Natural killer cell (primary cell): ENCODE measurements at places on chromosomes 11 and 22. TPM values are rescaled to one million over a fixed set of nuclear protein-coding genes. Genes with fewer than 3 reads are reported as not detected.

The BIRC3 gene
- total RNA-seq: 20.1 TPM

The ASCC2 gene
- 128 TPM for total RNA-seq

The PATE1 gene
- not detected for total RNA-seq

DNA sequence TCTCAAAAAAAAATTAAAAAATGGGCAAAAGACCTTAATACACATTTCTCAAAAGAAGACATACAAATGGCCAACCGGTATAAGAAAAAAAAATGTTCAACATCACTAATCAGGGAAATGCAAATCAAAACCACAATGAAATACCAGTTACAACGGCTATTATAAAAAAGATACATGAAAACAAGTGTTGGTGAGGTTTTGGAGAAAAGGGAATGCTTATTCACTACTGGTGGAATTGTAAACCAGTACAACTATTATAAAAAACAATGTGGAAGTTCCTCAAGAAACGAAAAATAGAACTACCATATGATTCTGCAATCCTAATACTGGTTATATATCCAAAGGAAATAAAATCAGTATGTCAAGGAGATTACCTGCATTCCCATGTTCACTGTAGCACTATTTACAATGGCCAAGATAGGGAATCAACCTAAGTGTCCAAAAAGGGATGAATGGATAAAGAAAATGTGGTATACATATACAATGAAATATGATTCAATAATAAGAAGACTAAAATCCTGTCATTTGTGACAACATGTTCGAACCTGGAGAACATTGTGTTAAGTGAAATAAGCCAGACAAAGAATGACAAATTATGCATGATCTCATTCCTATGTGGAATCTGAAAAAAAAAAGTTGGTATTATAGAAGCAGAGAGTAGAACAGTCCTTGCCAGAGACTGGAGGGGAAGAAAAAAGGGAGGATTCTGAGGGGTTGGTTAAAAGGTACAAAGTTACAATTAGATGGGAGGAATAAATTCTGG is 256.9 kb upstream of the PITPNB start:
- no peak for DNase-seq

DNA sequence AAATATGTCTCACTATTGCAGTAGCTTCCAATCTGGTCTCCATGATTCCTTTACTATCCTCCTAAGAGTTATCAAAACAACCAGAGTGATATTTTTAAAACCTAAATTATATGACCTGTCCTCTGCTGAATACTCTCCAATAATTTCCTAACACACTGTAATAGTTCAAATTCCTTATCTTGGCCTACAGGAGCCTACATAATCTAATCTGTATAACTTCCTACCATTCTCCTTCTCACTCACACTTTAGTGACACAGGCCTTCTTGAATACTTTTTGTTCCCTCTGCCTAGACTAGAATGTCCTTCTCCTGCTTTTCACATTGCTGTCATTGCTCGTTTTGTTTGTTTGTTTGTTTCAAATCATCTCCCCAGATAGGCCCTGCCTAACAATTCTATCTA is 9.4 kb downstream of the FHIP1B start:
- no peak for DNase-seq

GRCh38 chr11:130633466-130633865 is 185.0 kb downstream of the ADAMTS15 start:
- no peak for DNase-seq

GRCh38 chr11:119532551-119532950 is 109.6 kb upstream of the THY1 start:
- DNase-seq: no peak
